ENCODE measurements at places on chromosomes 3 and 15. TPM values are rescaled to one million over a fixed set of nuclear protein-coding genes. Genes with fewer than 3 reads are reported as not detected.

DNA sequence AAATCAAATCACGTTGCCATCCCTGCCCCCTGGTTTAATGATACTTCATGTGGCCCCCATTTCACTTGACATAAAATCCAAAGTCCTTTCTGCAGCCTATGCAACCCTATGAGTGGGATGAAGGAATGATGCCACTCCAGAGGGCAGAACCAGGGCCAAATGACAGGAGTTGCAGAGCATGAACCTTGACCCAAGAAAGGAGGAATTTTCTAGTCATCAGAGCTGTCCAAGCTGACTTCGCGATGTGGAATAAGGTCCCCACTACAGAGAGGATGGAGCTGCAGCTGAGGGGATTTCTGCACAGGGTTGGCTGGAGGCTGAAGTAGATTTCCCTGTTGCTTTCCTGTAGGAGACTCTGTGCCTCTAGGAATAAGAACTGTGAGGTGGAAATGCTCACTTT, 15.8 kb upstream of the EPHB3 start:
- DNase-seq = no peak

GRCh38 chr15:85706779-85707518, 87.8 kb downstream of the KLHL25 start:
- no peak for DNase-seq

GRCh38 chr15:64883997-64884511, 27.6 kb upstream of the ANKDD1A start:
- peak; percentile 90 for DNase-seq

GRCh38 chr3:19399836-19400235, 251.5 kb downstream of the KCNH8 start:
- DNase-seq = no peak

Gene ALCAM
- 447 TPM for total RNA-seq

Gene PP2D1
- not detected for total RNA-seq

All from renal cortical epithelial cell (primary cell).